KG1 (cell line): ENCODE measurements at places on chromosomes 16 and 17.

- no peak for DNase-seq
Measured at GRCh38 chr16:89149386-89149785, 22.2 kb upstream of the CDH15 start.

DNA sequence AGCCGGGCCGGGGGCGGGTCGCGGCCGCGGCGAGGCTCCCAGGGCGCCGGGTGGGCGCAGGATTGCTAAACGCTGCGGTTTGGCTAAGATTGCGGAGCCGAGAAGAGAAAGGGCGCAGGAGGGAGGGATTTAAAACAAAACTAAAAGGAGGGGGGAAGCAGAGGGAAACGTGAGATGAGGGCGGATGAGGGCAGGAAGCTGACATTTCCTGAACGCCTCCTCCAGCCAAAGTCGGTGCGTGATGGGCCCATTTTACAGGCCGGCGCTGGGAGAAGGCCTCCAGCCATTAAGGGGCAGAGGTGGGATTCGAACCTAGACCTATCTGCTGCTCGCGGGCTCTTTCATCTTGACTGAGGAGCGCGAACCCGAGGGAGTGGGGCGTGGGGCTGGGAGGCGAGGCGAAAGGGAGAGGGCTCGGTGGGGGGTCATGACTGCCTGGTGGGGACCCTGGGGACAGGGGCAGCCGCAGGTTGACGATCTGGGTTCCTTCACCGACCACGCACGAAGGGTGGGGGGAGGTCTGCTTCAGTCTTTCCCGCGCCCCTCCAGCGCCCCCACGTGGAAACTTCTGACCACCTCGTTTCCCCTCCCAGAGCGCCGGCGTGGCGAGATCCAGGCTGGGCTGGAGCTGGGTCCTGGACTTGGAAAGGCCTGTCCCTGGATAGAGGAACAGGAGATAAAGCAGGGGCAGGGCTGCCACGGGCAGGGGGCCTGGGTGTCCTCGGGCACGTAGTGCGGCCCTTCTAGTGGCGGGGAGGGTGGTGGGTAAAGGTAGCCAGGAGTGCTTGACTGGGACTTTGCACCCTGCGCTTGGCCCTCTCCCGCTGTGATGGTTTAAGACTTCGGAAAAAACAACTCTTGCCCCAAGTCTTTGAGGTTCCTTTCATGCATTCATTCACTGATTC is 3.8 kb upstream of the TAC4 start:
- DNase-seq, result no peak

GRCh38 chr16:84827897-84828296 is 8.1 kb downstream of the CRISPLD2 start:
- DNase-seq, result no peak

GRCh38 chr17:20109076-20109475 is 99.9 kb downstream of the SPECC1 start:
- DNase-seq, result no peak

DNA sequence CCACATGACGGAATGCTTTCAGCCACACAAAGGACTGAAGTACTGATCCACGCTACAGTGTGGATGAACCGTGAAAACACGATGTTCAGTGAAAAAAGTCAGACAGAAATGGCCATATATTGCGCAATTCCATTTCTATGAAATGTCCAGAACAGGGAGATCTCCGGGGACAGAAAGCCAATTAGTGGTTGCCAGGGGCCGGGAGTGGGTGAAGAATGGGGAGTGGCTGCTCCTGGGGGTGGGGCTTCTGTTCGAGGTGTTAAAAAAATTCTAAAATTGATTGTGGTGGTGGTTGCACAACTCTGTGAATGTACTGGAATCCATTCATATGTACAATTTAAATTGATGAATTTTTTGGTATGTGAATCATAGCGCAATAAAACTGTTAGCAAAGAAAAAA is 154.8 kb upstream of the HSBP1 start:
- no peak for DNase-seq

DNA sequence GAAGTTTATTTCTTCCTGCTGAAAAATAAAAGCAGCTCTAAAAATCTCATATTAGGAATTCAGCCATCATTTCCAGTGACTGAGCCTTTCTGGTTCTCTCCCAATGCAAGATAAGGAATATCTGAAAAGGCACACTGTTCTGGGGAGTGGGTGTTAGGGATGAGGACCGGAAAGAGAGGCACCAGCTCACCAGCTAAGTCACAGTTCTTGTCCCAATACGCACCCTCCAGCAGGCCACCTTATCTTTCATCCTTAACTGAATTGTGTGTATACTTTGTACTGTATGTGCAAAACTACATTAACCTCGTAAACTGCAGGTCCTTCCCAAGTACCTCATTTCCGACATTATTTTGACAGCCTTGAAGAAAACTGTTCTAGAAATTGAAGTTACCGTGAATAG is 11.0 kb downstream of the AMFR start:
- no peak for DNase-seq

DNA sequence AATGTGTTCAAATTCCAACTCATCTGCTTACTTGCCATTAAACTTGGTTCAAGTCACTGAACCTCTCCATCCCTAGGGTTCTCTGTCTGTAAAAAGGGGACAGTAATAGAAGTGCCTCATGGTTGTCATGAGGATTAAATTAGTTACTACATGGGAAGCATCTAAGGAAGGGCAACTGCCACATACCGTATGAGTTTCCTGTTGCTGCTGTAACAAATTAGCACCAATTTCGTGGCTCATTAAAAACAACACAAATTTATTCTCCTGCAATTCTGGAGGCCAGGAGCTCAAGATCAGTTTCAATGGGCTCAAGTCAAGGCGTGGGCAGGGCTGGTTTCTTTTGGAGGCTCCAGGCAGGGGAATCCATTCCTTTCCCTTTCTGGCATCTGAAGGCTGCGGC is 18.6 kb downstream of the CD300LF start:
- DNase-seq, result no peak

- DNase-seq, result no peak
Measured at GRCh38 chr17:53571342-53571741, 251.4 kb upstream of the KIF2B start.

DNA sequence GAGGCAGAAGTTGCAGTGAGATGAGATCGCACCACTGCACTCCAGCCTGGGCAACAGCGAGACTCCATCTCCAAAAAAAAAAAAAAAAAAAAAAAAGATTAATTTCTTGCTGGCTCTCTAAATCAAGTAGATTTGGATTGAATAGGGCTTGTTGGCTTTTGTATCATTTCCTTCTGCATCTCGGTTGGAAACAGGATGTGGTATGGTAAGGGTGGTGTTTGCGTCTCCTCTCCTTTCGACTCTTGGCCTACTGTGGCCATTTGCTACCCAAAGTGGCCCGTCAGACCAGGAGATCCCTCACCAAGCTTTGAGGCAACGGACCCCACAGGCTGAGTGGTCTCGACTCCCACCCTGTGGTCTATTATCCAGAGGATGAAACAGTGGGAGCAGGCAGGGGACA is 168.0 kb upstream of the IRX3 start:
- DNase-seq, result no peak

GRCh38 chr17:7184091-7184488 is 4.9 kb upstream of the ASGR1 start:
- no peak for DNase-seq

DNA sequence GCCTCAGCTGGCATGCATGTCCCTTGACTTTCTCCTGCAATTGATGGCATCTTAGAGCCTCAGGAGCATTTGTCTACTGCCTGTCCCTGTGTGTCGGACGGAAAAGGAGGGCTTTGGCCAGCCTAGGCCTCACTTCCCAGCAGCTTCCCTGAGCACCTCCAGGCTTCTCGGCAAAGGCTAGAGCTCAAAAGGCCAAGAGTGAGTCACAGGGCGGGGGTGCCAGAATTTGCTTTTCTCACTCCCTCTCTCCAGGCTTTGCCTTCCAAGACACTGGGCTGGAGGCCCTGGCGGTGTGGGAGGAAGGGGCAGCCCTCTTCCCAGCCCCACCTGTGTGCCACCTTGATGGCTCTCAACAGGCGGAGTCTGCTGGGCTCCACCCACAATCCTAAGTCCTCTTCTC is 107.3 kb upstream of the MAF start:
- no peak for DNase-seq

GRCh38 chr17:82408288-82408937 is 9.7 kb upstream of the HEXD start:
- DNase-seq, result no peak

- DNase-seq, result no peak
Measured at GRCh38 chr17:79988185-79988971, 47.3 kb downstream of the TBC1D16 start.

DNA sequence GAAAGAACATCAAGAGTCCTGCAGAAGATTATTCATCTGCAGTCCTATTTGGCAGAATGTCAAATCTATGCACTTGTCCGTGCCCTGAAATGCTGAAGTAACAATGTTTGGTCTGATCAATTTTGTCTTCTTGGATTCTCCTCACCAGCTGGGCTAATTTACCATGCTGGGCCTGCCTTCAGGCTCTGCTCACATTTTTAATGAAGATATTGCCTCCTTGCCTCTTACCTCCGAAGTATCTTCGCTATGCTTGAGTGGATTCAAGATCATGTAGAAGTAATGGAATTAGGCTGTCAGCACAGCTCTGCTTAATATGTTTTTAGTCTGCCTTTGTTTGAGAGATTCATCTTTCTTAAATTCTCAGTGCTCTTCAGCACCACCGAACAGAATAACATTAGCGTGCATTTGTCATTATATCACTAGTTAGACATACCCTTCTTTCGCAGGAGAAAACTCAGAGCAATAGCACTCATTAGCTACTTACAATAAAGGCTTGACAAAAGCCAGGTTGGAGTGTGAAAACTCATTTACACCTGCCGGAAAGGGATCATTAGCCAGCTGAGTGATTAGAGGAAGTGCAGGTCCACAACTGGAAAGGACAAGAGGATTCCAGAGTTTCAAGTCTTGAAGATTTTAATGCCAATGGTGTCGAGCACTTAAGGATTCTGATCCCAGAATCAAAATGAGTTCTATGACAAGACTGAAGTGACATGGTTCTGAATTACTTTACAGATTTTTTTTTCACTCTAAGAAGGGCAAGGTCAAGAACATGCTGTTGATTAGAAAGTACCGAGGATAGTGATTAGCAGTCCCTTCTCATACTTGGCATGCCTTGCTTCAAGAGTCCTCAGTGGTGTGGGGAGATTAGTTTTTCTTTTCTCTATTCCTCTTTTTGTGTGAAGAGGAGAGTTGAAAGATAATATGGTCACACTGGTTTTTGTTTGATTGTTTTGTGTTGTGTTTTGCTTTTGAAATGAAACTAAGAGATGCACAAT is 405.6 kb upstream of the TOM1L1 start:
- DNase-seq, result no peak

- DNase-seq, result no peak
Measured at GRCh38 chr16:35754391-35755369, 2295.3 kb downstream of the TP53TG3F start.

- DNase-seq, result no peak
Measured at GRCh38 chr16:23146877-23147601, 2.2 kb downstream of the USP31 start.

DNA sequence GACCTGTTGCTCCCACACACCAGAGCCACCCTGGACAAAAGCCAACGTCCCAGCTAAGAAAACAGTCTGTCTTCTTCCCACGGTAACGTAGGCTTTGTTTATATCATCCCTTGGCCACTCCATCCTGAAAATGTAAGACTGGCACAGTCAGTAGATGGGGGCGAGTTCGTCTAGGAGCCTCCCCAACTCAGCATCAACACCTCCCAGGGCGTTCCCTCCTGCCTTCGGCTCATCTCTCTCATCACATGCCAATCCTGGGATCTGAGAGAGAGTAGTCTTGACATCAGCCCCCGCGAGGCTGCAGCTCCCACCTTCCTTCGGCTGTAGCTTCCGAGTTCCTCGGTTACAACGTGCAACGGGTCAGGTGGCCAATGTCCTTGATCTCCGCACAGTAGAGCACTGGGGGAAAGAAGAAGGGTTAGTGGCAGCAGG is 894 bp downstream of the RNF227 start:
- DNase-seq, result no peak

GRCh38 chr16:548586-548985 is 11.6 kb upstream of the PRR35 start:
- no peak for DNase-seq

DNA sequence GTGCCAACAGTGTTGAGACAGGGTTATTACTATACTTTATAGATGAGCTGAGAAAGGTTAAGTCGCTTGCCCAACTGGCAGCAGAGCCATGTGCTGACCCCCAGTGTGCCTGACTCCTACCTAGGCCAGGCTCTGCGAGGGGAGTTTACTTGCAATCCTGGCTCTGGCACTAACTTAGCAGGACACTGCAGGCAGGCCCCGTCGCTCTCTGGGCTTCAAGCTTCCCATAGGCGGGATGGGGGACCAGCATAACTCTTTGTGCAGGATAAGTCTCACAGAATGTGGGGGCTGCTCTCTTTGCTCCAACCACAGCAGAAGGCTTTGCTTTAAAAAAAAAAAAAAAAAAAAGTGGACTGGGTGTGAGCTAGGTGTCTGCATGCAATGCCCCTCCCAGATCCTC is 102.7 kb downstream of the GNAO1 start:
- no peak for DNase-seq

DNA sequence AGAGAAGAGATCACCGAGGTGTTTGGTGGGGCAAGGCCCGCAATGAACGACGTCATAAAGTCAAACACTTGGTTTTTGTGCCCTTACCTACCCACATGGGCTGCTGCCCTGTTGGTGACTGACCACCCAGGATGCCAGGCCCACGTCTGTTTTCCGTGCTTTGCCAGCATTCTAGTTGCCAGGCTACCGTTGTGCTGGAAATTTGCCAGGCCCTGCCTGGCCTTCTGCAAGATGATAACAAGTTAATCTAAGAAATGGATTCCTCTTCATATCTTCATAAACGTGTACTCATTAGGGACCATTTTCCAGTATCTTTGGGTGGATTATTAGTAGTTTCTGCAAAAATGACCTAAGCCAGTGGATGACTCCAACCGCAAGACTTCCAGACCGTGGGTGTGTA is 35.4 kb downstream of the SLC6A4 start:
- no peak for DNase-seq

- no peak for DNase-seq
Measured at GRCh38 chr16:9846362-9847099, 335.7 kb downstream of the GRIN2A start.

- no peak for DNase-seq
Measured at GRCh38 chr17:28347261-28347891, 10.0 kb downstream of the POLDIP2 start.

DNA sequence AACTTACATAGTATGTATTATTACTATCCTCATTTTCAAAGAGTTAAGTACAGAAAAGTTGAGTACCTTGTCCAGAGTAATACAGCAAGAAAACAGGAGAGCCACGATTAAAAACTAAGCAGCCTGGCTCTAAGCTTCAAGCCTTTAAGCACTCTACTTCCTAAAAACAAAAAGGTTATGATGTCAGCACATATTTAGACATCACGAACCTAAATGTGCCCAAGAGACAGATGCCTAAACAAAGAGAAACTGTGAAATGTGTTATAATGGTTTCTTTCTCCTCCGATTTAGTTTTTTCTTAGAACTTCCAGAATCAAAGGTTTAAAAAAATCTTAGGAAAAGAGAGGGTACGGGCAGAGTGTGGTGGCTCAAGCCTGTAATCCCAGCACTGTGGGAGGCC is 151.0 kb downstream of the VPS53 start:
- no peak for DNase-seq

- DNase-seq, result no peak
Measured at GRCh38 chr16:30929167-30929566, 5.8 kb downstream of the FBXL19 start.

DNA sequence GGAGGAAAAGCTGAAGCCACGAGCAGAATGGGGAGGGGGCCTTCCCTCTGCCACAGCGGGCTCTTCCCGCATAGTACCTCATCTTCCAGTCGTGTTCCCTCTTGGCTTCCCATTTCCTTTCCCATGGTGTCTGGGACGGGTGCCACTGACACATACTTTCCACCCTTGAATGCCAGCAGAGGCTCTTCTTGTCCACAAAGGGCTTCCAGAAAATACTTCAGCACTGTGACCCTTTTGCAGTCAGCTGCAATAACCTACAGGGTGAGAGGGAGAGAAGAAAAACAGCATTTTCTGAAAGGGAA is 30.7 kb downstream of the HIC1 start:
- DNase-seq, result no peak
